ENCODE measurements at places on chromosomes 3 and 15. TPM values are rescaled to one million over a fixed set of nuclear protein-coding genes. Genes with fewer than 3 reads are reported as not detected.

DNA sequence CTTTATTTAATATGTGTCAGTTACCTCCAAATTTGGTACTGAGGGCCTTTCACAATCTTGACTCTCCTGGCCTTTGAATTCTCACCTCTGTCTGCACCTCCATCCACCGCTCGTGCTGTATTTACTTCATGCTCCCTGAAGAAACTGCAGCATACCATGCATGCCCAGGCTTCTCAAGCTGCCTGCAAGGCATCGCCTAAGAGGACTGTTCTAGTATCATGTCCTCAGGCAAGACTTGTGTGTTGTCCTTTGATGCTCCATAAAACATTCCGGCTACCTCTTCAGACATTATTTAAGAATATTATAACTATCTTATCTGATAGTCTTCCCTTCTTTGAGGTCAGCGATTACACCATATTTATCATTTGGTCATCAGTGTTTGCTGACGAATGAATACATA is 682.5 kb downstream of the NR2F2 start:
- no peak overlapping the region for H3K27ac ChIP-seq
- no peak overlapping the region for H3K4me3 ChIP-seq
- H3K27me3 ChIP-seq = no peaks in the 10 kb centered on the region
- H3K36me3 ChIP-seq = no peaks in the 10 kb centered on the region
- DNase-seq = no peak

DNA sequence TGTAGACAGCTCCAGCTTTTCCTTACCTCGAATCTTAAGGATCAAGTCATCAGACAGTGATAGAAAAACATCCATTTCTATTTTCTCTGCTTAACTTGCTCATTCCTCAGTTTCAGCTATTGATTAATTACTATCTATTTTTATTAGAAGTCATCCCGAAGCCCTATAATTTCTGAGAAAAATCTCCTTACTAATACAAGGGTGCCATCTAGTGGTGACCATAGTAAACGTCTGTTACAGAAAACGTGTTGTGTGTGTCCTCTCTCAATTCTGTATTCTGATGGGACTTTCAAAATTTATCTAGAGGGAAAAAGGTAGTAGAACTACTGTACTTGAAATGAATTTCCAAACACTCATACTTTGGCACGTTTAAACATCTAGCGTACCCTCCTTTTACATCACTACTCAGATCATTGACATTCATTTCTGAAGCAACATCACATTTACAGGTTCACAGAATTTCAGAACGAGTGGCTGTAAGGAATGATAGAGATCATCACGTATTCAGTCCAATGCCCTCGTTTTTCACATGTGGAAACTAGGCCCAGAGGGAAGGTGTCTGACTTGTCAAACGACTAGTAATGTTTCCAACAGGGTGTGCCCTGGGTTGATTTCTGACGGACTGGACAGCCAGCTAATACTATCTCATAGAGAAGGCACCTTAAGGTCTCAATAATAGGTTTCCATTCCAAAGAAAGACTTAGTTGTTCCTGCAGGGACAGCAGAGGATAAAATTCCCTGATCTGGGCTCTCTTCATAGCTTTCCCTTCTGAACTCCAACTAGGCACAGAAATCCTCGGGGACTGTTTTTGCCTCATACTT is 25.6 kb downstream of the HACD2 start:
- no peaks in the 10 kb centered on the region for H3K36me3 ChIP-seq
- no peaks in the 10 kb centered on the region for H3K4me1 ChIP-seq
- no peak overlapping the region for H3K4me3 ChIP-seq
- H3K27me3 ChIP-seq = no peaks in the 10 kb centered on the region

- DNase-seq = no peak
- no peaks in the 10 kb centered on the region for H3K4me1 ChIP-seq
- H3K36me3 ChIP-seq = no peaks in the 10 kb centered on the region
- no peak overlapping the region for H3K27ac ChIP-seq
- H3K27me3 ChIP-seq = no peaks in the 10 kb centered on the region
Measured at GRCh38 chr3:10392906-10393461, 72.1 kb upstream of the SEC13 start.

DNA sequence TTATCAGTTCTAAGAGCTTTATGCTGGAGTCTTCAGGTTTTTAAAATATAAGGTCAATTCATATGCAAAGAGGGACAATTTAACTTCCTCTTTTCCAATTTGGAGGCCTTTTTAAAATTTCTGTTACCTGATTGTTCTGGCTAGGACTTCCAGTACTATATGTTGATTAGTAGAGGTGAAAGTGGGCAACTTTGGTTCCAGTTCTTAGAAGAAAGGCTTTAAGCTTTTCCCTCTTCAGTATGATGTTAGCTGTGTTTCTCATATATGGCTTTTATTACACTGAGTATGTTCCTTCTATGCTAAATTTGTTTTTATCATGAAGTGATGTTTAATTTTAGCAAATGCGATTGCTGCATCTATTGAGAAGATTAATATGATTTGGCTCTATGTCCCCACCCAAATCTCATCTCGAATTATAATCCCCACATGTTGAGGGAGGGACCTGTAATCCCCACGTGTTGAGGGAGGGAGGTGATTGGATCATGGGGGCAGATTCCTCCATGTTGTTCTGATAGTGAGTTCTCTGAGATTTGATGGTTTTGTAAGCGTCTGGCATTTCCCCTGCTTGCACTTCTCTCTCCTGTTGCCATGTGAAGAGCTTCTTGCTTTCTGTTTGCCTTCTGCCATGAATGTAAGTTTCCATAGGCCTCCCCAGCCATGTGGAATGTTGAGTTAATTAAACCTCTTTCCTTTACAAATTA is 33.8 kb downstream of the FAIM start:
- no peak for DNase-seq
- no peak overlapping the region for H3K4me3 ChIP-seq
- no peaks in the 10 kb centered on the region for H3K36me3 ChIP-seq
- no peak overlapping the region for H3K27ac ChIP-seq
- H3K4me1 ChIP-seq = no peaks in the 10 kb centered on the region

GRCh38 chr15:38461066-38461833 is 7.3 kb downstream of the FAM98B start:
- H3K4me3 ChIP-seq = no peak overlapping the region
- H3K27ac ChIP-seq = no peak overlapping the region
- H3K36me3 ChIP-seq = no peaks in the 10 kb centered on the region

DNA sequence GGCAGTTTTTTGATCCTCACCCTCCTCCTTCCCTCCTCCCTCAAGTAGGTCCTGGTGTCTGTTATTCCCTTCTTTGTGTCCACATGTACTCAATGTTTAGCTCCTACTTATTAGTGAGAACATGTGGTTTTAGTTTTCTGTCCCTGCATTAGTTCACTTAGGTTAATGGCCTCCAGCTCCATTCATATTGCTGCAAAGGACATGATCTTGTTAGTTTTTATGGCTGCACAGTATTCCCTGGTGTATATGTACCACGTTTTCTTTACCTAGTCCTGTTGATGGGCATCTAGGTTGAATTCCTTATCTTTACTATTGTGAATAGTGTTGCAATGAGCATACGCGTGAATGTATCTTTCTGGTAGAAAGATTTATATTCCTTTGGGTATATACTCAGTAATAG is 61.7 kb upstream of the FGF7 start:
- H3K27ac ChIP-seq = no peak overlapping the region
- no peak overlapping the region for H3K4me3 ChIP-seq
- no peaks in the 10 kb centered on the region for H3K4me1 ChIP-seq
- no peak for DNase-seq

DNA sequence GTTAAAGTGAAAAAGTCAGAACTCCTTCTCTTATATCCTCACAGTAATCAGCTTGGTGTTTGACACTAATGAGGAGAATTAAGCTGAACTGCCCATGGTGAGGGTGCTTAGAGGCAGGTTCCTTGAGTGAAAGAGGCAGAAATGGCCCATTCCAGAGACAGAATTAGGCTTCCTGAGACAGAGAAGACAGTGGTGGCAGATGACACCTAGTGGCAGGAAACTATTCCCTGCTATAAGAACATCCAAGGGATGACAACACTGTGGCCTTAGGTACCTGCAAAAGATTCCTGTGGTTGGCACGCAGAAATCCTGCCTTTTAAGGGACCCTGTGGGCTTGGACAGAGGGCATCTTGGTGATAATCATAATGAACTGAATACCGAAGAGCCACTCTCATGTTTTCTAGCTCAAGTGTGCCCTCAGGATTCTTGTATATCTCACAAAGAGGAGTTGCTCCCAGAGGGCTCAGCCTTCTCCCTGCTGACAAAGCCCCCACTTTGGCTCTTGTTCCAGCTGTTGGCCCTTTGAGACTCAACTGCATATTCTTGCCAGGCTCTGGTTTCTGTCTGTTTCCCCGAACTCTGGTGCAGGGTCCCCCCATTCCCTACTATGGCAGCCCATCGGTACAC is 56.0 kb downstream of the KBTBD12 start:
- H3K27me3 ChIP-seq = peaks cover 26% of the 10 kb centered on the region
- H3K27ac ChIP-seq = no peak overlapping the region
- H3K4me1 ChIP-seq = no peaks in the 10 kb centered on the region
- no peaks in the 10 kb centered on the region for H3K36me3 ChIP-seq
- H3K4me3 ChIP-seq = no peak overlapping the region
- peak; percentile 68 for DNase-seq

- no peaks in the 10 kb centered on the region for H3K36me3 ChIP-seq
- no peaks in the 10 kb centered on the region for H3K27me3 ChIP-seq
Measured at GRCh38 chr15:92453607-92454006, 59.9 kb downstream of the ST8SIA2 start.

The MYRIP gene
- 0.80 TPM for total RNA-seq

The CEP19 gene
- 3.8 TPM for total RNA-seq

The USP19 gene
- total RNA-seq = 44.6 TPM

The CLDN18 gene
- total RNA-seq = 73.0 TPM

Data from hepatocyte (in vitro differentiated cells).